ENCODE measurements at places on chromosomes 2 and 18. TPM values are rescaled to one million over a fixed set of nuclear protein-coding genes. Genes with fewer than 3 reads are reported as not detected.
A peak's percentile ranks its signal among the peaks of the same experiment; 100 is the strongest.

Gene MRO
- total RNA-seq: 2.0 TPM

Gene CYP26B1
- 2.4 TPM for total RNA-seq

GRCh38 chr18:22698711-22699110 is 234.4 kb upstream of the RBBP8 start:
- DNase-seq: no peak

- no peak for DNase-seq
Observed at GRCh38 chr2:212913640-212914306, 237.6 kb downstream of the IKZF2 start.

DNA sequence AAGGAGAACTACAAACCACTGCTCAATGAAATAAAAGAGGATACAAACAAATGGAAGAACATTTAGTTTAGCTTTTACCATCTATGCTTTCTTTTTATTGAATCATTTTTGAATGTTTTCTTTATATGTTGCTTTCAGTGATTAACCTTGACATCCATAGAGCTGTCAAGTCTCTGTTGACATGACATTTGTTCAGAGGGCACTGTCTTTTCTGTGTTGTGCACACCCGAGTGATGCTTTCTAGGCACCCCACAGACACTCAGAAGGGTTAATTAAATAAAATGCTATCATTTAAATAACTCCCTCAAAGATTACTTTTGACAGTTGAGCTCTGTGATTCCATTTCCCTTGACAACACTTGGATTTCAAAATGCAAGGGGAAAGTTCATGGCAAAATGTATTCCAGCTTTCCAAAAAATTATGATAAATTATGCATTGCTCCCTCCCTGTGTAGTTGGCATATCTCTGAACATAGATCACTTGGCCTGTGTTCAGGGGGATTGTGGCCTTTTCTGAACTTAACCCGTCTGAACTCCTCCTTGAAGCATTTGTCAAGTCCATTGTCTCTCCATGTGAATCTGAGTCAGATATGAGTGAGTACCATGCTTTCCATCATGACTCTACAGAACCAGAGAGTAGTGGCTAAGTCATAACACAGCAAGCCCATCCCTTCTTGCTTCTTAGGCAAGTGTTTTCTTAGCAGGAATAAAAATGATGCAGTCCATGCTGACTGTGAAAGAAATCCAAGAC is 372.6 kb downstream of the RPRM start:
- no peak for DNase-seq

- no peak for DNase-seq
Observed at GRCh38 chr2:166332106-166332505, 43.6 kb downstream of the SCN9A start.

GRCh38 chr18:51153659-51154371 is 43.7 kb downstream of the MEX3C start:
- DNase-seq: peak; percentile 46

Measured in stomach (tissue), 19 donors.